Panc1 (cell line): ENCODE measurements at places on chromosomes 6 and 20.

DNA sequence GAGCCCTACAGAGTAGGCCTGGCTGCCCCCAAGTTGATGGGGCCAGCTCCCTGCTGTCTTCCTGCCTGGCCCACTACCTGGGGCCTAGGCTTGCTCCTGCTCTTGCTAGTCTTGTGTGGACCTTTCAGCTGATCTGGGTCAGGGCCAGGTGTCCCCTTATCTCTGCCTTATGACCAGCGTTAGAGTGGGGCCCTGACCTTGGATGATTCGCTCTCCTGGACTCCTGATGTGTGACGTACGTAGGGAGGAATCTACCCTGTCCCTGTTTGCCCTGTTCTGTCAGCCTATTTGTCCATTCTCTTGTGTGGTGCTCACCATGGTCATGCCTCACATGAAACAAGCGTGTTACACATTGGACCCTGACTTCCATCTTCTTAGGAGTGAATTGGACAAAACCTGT is 571.8 kb downstream of the QKI start:
- no peaks in the 10 kb centered on the region for H3K27me3 ChIP-seq
- no peak overlapping the region for H3K27ac ChIP-seq
- no peaks in the 10 kb centered on the region for H3K4me1 ChIP-seq
- no peak overlapping the region for H3K4me3 ChIP-seq
- H3K36me3 ChIP-seq: no peaks in the 10 kb centered on the region

GRCh38 chr6:113103634-113104361 is 753.3 kb upstream of the MARCKS start:
- H3K36me3 ChIP-seq: no peaks in the 10 kb centered on the region
- H3K4me1 ChIP-seq: no peaks in the 10 kb centered on the region; the same call in 1 of the 2 replicates
- no peak overlapping the region for H3K27ac ChIP-seq
- H3K4me3 ChIP-seq: no peak overlapping the region
- no peak for DNase-seq

DNA sequence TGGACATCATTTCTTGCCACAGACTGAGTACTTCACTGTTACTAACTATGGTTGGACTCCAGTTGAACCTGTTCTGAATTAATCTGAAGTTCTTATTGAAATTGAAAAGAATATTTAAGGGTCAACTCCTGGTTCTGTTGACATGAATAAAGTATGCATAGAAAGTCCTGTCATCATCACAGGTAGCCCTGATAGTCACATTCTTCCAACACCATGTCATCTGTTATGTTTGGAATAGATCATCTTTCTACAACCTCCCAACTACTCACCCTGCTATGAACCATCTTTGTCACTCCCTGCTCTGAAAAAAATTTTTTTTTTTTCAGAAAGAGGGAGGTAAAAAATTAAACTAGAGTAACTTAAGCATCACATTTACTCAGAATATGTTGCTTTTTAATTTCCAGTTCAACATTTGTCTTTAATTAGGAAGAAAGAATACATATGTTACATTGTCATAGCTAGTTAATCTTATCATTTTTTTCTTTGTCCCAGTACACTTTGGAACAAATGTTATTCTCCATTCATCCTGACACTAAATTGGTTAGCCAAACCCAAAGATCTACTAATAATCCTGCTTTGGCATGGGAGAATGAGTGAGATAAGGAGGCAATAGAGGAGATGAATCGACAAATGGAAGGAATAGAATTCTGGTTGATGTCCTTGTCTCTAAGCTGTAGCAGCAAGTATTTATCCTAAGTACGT is 775.1 kb upstream of the NRSN1 start:
- H3K4me3 ChIP-seq: no peak overlapping the region
- H3K4me1 ChIP-seq: no peaks in the 10 kb centered on the region
- H3K36me3 ChIP-seq: no peaks in the 10 kb centered on the region
- DNase-seq: no peak
- H3K27ac ChIP-seq: no peak overlapping the region
- H3K27me3 ChIP-seq: no peaks in the 10 kb centered on the region

- H3K4me1 ChIP-seq: no peaks in the 10 kb centered on the region
- H3K36me3 ChIP-seq: no peaks in the 10 kb centered on the region; the same call in 1 of the 2 replicates
- no peak overlapping the region for H3K4me3 ChIP-seq
- DNase-seq: no peak
- H3K27ac ChIP-seq: no peak overlapping the region
- no peaks in the 10 kb centered on the region for H3K27me3 ChIP-seq
Observed at GRCh38 chr6:100138346-100139022, 144.5 kb upstream of the MCHR2 start.

- no peak for DNase-seq
- H3K27me3 ChIP-seq: no peaks in the 10 kb centered on the region; the same call in 1 of the 2 replicates
- no peaks in the 10 kb centered on the region for H3K4me1 ChIP-seq
- H3K4me3 ChIP-seq: no peak overlapping the region
- no peak overlapping the region for H3K27ac ChIP-seq
Observed at GRCh38 chr6:46377209-46377608, 114.0 kb downstream of the RCAN2 start.

GRCh38 chr6:124057461-124057860 is 253.8 kb downstream of the NKAIN2 start:
- H3K27ac ChIP-seq: peak overlapping the region; percentile 8; the same call in 1 of the 2 replicates
- H3K27me3 ChIP-seq: no peaks in the 10 kb centered on the region
- DNase-seq: no peak
- H3K4me1 ChIP-seq: peaks cover 4% of the 10 kb centered on the region; the same call in 1 of the 2 replicates
- no peaks in the 10 kb centered on the region for H3K36me3 ChIP-seq

- H3K36me3 ChIP-seq: no peaks in the 10 kb centered on the region
- H3K27ac ChIP-seq: no peak overlapping the region
- DNase-seq: no peak
Observed at GRCh38 chr6:20109526-20109925, 102.7 kb downstream of the MBOAT1 start.

DNA sequence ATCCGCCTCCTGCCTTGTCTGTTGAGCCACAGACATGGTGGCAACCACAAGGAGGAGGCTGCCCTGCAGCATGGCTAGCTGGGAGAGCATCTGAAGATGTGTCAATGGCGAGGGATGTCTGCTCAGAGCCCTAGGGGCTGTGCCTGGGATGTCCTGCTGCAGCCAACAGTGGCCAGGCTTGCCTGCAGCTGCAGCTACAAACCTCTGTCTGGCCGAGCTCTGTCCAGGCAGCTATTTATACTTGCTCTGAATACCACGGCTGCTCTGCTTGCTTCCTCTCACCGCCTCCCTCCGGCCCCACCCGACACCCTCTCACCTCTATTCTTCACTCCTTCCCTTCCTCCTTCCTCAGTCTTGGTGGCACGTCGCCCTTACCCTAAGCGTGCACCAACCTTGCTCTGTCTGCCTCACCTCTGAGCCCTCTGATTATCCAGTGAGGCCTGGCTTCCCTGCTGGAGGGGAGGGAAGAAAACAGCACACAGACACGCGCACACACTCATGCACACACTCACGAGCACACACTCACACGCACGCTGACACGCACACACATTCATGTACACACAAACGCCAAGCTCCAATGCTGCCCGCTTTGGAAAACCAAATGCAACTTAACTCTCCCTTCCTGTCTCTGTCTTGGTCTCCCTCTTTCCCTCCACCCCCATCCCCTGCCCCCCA is at the start of gene ANGPT4:
TSS of gene ANGPT4 (minus strand) at position 210 of the 675 bp plus-strand sequence. CDS start at position 90, 120 bp downstream.
- H3K4me3 ChIP-seq: no peak within 1 kb of the TSS
- no peaks in the 10 kb centered on the region for H3K4me1 ChIP-seq
- no peak for DNase-seq
- H3K27ac ChIP-seq: no peak within 1 kb of the TSS
- H3K36me3 ChIP-seq: no peaks in the 10 kb centered on the region

GRCh38 chr6:147161974-147162495 is 42.2 kb upstream of the STXBP5 start:
- H3K36me3 ChIP-seq: no peaks in the 10 kb centered on the region
- no peak overlapping the region for H3K27ac ChIP-seq
- no peak for DNase-seq

DNA sequence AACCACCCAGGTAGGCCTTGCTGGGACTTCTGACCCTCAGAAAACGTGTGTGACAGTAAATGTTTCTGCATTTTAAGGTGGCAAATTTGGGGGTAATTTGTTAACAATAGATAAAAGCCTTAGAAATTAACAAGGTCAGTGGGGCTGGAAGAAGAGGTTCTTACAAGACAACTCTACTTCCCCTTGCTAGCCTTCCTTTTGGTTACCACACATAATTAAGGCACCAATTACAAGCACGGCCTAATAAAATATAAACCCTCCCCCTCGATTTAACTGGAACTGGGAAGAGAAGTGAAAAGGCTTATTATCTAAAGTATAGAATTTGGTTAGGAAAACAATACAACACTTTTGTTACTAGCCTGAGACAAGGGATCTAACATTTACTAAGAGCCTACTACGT is 38.8 kb downstream of the ELOVL5 start:
- H3K36me3 ChIP-seq: no peaks in the 10 kb centered on the region
- H3K4me3 ChIP-seq: no peak overlapping the region
- no peaks in the 10 kb centered on the region for H3K27me3 ChIP-seq
- peaks cover 84% of the 10 kb centered on the region for H3K4me1 ChIP-seq
- no peak for DNase-seq
- peak overlapping the region; percentile 89 for H3K27ac ChIP-seq

- no peak overlapping the region for H3K4me3 ChIP-seq
- no peaks in the 10 kb centered on the region for H3K27me3 ChIP-seq
- H3K27ac ChIP-seq: no peak overlapping the region
- no peak for DNase-seq
- H3K4me1 ChIP-seq: no peaks in the 10 kb centered on the region
- H3K36me3 ChIP-seq: no peaks in the 10 kb centered on the region
Observed at GRCh38 chr6:156925718-156926607, 148.8 kb downstream of the ARID1B start.

- peak overlapping the region; percentile 29; the same call in 1 of the 2 replicates for H3K27ac ChIP-seq
- H3K4me1 ChIP-seq: peaks cover 38% of the 10 kb centered on the region
- no peaks in the 10 kb centered on the region for H3K27me3 ChIP-seq
- H3K36me3 ChIP-seq: no peaks in the 10 kb centered on the region
Observed at GRCh38 chr20:36472637-36473090, 68.7 kb upstream of the MYL9 start.

- H3K4me1 ChIP-seq: peaks cover 25% of the 10 kb centered on the region
- no peak overlapping the region for H3K27ac ChIP-seq
- no peak overlapping the region for H3K4me3 ChIP-seq
- no peaks in the 10 kb centered on the region for H3K36me3 ChIP-seq
- H3K27me3 ChIP-seq: no peaks in the 10 kb centered on the region
Observed at GRCh38 chr6:38354905-38355304, 284.8 kb downstream of the BTBD9 start.

- H3K4me1 ChIP-seq: no peaks in the 10 kb centered on the region
- H3K4me3 ChIP-seq: no peak overlapping the region
- no peak overlapping the region for H3K27ac ChIP-seq
- H3K27me3 ChIP-seq: peaks cover 10% of the 10 kb centered on the region
- no peaks in the 10 kb centered on the region for H3K36me3 ChIP-seq
Observed at GRCh38 chr20:59324521-59325141, 24.2 kb downstream of the EDN3 start.

DNA sequence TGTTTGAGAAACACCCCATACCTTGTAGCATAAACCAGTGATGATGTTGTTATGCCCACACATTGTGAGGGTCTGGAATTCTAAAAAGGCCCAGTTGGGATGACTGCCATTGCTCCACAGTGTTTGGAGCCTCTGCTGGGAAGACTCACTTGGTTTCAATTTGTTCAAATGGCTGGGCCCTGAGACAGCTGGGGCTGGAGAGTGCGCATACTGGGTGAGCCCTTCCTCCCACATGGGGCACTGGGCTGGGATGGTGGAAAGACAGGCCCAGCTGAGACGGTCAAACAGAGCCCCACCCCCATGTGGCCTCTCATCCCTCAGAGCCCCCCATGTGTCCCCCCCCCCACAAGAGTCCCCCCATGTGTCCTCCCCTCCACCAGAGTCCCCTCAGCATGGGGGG is 20.3 kb upstream of the RNASET2 start:
- H3K36me3 ChIP-seq: no peaks in the 10 kb centered on the region
- no peaks in the 10 kb centered on the region for H3K4me1 ChIP-seq
- no peak overlapping the region for H3K4me3 ChIP-seq
- H3K27ac ChIP-seq: no peak overlapping the region

DNA sequence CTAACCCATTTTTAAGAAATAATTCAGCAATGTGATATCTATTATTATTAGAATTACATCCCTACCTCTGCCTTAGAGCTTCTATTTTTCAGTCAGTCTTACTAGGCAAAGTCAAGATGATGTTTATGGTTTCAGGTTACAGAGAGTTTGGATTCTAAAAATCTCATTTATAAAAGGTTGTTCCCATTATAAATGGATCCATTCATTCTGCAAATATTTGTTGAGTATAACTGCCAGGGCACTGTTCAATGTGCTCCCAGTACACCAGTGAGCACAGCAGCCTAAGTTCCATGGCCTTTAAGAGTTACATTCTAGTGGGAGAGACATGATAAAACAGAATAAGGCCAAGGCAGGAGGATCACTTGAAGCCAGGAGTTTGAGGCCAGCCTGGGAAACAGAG is 75.9 kb upstream of the EYA4 start:
- H3K4me3 ChIP-seq: no peak overlapping the region
- no peaks in the 10 kb centered on the region for H3K4me1 ChIP-seq
- H3K27ac ChIP-seq: no peak overlapping the region
- no peaks in the 10 kb centered on the region for H3K27me3 ChIP-seq

DNA sequence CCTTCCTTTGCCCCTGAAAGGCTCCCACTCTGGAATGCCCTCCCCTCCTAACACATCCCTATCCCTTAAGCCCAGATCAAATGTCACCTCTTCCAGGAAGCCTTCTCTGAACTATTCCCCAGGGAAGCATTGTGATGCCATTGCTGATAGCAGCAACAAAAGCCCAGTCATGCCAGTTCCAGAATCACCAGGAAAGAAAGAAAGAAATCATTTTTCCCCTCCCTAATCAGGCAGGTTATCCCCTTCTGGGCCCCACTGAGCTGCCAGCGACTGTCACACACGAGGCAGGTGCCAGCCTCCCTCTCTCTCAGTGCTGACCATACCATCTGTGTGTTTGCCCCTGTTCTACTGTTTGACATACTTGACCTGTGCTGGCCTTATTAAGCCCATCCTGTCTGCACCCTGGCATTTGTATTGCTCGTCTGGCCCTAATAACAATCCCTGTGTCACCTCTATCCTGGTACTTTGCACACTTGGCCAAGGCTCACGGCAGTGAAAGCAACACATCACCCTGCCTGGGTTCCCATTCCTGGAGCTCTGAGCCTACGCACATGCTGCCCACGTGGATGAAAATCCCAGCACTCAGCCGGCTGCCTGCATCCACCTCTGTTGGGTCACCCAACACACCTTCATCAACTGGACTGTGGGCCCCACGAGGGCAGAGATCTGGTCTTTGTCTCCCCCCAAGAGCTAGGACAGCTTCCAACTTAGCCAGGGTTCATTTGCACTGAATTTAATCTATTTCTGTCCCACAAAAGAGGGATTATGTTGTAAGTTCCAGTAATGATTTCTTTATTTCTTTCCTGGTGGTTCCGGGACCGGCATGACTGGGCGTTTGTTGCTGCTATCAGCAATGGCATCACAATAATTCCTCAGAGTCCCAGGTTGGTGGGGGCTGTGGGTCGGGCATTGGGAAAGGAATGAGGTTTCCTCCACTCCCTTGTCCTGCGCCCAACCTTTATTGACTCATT is 5.3 kb upstream of the BPIFB1 start:
- H3K27ac ChIP-seq: no peak overlapping the region
- no peak overlapping the region for H3K4me3 ChIP-seq
- H3K27me3 ChIP-seq: no peaks in the 10 kb centered on the region; the same call in 1 of the 2 replicates
- H3K4me1 ChIP-seq: no peaks in the 10 kb centered on the region

- H3K36me3 ChIP-seq: no peaks in the 10 kb centered on the region
- no peaks in the 10 kb centered on the region for H3K4me1 ChIP-seq
- H3K27me3 ChIP-seq: no peaks in the 10 kb centered on the region
- no peak overlapping the region for H3K4me3 ChIP-seq
- DNase-seq: peak; percentile 24
Observed at GRCh38 chr6:155832596-155832995, 377.0 kb upstream of the NOX3 start.

GRCh38 chr20:33914919-33915318 is 78.8 kb upstream of the RALY start:
- no peaks in the 10 kb centered on the region for H3K36me3 ChIP-seq
- peak; percentile 20 for DNase-seq
- peaks cover 15% of the 10 kb centered on the region for H3K4me1 ChIP-seq
- H3K27me3 ChIP-seq: no peaks in the 10 kb centered on the region
- H3K27ac ChIP-seq: no peak overlapping the region
